ENCODE measurements at places on chromosomes 7 and 10.

GRCh38 chr10:5365928-5366327 is 1.2 kb downstream of the UCN3 start:
- no peak for DNase-seq

GRCh38 chr10:92829042-92829785 is 19.1 kb upstream of the EXOC6 start:
- DNase-seq, result no peak

- DNase-seq, result no peak
Measured at GRCh38 chr7:70805360-70805759, 326.6 kb upstream of the GALNT17 start.

GRCh38 chr7:49563693-49564378 is 209.6 kb upstream of the VWC2 start:
- no peak for DNase-seq

GRCh38 chr7:20193242-20193777 is 23.9 kb downstream of the MACC1 start:
- DNase-seq, result no peak

GRCh38 chr7:73622909-73623797 is 1.2 kb downstream of the MLXIPL start:
- peak; percentile 51 for DNase-seq
